AML-193 (cell line): ENCODE measurements at places on chromosomes 1 and 21.

DNA sequence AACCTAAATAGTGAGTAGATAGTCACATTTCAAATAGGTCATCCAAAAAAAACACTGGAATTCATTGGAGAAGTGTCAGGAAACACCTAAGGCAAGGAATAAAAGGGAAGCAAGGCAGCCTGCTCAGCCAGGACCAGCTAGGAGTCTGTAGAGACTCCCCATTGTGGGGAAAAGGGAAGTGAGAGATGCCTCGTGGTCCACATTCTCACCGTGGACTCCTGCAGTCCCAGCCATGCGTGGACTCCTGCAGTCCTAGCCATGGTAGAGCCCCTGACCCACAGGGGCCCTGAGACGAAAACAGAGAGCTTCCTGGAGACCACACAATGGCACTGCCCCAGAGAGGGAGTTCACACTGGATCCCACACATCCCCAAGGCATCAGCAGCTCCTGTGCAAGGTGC, 97.5 kb downstream of the LRIG2 start:
- no peak for DNase-seq

DNA sequence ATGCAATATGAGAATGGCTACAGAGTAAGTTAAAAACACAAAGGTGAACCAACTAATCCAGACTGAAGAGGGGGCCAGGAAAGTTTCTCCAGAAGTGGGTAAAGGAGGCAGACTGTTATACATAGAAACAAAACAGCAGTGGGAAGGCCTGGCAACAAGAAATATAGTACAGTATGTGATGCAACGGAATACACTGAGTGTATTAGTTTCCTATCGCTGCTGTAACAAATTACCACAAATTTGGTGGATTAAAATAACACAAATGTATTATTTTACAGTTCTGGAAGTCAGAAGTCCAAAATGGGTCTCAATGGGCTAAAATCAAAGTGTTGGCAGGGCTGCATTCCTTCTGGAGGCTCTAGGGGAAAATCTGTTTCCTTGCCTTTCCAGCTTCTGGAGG, 95.2 kb downstream of the ZSWIM5 start:
- no peak for DNase-seq

DNA sequence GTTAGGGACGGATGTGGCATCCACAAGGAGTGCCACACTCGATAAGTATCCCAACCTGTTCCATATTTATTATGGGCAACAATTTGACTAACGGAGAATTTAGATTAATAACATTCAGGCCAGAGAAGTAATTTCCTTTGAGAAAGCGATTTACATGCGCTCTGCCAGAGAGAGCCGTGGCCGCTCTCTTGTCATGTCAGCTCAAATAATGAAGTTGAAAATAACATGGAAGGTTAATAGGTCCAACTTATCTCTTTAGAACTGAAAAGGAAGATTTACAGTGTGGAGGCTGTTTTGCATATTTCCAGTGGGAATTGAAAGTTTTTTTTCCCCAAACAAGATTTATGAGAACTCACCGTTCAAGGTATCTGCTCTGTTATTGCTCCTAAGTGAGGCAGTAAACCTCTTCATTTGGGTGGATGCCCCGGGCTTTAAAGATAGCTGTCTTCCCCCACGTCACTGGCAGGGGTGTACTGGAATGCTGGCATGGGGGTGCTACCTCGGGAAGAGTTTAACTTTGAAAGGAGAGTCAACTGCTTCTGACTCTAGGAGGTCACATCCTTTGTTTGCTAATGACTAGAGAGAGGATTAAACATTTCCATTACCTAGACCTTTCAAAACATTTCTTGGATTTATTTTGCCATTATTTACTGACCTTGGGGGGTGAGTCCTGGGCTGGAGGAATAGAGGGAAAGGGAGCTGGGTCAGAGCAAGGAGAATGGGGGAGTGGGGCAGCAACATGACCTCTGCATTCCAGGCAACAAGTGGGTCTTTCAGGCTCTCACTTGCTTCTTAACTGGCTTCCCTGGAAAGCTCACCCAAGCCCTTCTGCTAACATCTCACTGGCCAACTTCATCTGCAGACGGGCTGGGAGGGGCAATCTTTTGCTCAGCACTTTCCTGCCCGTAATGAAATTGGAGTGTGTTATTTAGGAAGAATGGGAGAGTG, 204.2 kb downstream of the CAMTA1 start:
- DNase-seq = no peak

DNA sequence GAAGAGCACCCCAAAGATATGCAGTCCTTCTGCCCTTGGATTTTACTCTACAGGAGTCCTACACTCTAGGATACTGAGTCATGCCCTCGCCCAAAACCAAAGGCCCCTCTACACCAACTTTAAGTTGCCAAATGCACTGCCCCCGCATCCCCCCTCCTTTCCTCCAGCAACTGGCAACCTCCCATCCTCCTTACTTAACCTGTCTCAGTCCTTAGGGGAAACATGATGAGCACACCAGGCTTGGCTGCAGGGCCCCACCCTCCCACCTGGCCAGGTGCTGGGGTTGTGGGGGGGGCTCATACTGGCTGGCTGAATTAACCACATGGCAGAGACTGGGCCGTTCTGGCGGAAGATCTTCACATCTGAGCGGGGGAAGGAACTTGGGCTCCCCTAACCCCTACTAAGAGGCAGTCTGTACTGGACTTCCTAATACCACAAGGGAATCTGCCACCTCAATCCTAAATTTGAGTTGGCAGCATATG, 1.2 kb downstream of the HDGF start:
- peak; percentile 31 for DNase-seq

GRCh38 chr1:109392037-109392787, 5.5 kb downstream of the SORT1 start:
- DNase-seq = no peak

DNA sequence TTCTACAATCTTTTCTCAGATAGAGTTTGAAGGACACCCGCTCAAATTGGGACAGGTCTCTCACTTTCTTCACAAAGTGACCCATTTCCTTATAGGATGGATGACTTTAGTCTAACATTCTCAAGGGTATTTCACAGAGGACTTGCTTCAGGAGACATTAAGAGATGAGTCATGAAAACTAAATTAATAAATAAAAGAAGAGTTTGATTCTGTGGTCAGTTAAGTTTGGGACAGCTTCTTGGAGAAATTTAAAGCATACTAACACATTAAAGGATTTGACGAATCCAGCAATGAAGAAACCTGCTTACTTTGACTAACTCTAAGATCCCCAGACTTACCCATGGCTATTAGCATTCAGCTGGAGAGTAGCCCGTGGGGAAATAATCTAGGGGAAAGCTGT, 95.6 kb upstream of the RAB3GAP2 start:
- no peak for DNase-seq

DNA sequence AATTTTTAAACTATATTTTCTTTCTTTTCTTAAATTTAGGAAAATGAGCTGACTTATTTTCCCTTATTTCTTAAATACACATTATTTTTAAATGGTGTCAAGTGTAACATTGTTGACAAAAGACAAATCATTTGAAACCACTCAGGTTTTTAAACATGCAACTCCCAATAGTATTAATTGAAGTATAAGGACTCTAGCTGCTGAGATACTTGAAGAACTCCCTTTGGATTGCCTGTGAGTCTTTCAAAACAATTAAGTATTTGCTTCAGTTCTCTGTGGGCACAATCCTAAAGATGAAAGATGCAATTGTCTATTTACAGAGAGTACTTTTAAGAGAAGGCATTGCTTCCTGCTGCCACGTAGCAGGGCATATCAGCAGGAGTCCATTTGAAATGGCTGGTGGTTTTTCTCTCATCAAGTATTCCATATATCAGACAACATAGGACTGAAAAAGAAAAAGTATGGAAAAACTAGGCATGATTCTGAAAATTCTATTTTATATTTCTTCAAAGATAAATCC, 373.4 kb downstream of the NEGR1 start:
- DNase-seq = no peak

- no peak for DNase-seq
Measured at GRCh38 chr1:219414250-219414649, 198.7 kb downstream of the ZC3H11B start.

- DNase-seq = no peak
Measured at GRCh38 chr21:31725202-31725839, 6.6 kb downstream of the SCAF4 start.

DNA sequence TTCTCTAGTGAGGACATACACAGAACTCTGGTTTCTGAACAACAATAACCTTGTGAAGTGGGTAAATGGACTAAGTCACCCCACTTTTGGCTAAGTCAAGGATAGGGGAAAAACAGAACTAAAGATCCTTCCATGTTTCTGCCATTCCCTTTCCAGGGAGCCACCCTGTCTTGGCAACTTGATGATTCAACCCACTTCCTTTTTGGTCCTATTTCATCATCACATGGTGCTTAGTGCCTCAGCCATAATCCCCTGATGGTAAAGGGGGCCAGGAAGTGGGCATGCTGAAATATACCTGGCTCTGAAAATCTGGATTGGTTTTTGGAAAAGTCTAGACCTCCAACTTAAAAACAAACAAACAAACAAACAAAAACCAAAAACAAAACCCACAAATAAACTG, 206.4 kb upstream of the FOXD3 start:
- peak; percentile 0 for DNase-seq

GRCh38 chr1:207389728-207390464, 64.2 kb upstream of the CR2 start:
- no peak for DNase-seq

GRCh38 chr21:15363921-15364320, 299.1 kb upstream of the NRIP1 start:
- DNase-seq = no peak

- no peak for DNase-seq
Measured at GRCh38 chr1:67748630-67749029, 63.6 kb downstream of the GADD45A start.

DNA sequence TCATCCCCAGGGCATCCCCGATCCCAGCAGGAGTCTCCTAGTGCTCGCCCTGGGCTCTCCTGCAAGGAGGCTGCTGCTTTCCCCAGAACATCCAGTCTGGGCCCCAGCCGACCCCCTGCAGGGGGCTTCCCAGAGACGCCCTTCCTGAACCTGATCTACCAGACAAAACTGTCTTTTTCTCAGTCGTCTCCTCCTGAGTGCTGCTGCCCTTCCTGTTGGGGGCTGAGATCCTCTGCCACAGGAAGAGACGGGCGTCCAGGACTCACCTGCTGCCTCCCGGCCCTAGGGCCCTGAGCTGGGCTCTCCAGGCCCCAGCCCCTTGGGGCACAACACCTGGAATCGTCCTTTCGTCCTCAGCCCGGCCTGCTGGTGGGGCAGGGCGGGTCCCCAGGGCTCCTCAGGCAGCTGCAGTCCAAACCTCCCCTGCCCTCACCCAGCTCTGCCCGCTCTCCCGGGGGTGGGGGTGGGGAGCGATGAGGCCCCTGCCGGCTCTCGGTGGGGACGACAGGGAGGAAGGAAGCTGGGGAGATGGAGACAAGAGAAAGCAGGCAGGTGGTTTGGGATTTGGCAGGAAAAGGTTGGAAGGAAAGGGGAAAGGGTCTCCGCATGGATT, 36.9 kb downstream of the TP73 start:
- no peak for DNase-seq

GRCh38 chr1:228902781-228903433, 167.6 kb downstream of the RHOU start:
- DNase-seq = no peak

DNA sequence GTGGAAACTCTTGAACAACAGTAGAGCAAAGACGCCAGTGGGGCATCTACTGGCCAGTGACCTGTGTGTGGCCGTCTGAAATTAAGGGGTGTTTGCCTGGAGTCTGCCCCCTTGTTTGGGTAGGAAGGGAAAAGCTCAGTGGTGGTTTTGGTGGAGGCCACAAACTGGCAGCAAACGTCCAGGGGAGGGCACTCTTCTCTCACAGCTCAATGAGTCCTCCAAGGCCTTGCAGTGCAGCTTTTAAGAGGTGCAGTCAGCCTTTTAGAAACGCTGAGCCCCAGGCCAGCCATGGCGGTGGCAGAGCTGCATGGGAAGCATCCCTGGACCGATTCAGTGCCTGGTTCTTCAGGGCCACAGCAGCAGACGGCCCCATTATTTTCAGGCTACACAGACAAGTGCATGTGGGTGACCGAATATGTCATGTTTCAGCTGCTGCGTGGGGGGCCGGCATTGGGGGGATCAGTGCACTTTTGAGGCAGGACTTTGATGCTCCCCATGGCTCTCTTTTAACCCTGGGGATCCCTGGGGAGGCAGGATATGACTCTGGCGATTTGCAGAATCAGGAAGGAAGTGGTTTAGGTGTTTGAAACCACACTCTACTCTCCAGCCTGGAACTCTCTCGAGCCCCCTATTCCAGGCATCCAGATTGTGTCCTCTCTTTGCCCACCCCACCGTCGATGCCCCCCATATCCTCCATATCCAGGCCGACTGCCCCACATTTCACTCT, 414.0 kb downstream of the PRDM2 start:
- DNase-seq = no peak
